ENCODE measurements at places on chromosomes 2 and 18.

- DNase-seq = peak; percentile 51
Observed at GRCh38 chr18:35577045-35577848, 4.3 kb upstream of the GALNT1 start.

DNA sequence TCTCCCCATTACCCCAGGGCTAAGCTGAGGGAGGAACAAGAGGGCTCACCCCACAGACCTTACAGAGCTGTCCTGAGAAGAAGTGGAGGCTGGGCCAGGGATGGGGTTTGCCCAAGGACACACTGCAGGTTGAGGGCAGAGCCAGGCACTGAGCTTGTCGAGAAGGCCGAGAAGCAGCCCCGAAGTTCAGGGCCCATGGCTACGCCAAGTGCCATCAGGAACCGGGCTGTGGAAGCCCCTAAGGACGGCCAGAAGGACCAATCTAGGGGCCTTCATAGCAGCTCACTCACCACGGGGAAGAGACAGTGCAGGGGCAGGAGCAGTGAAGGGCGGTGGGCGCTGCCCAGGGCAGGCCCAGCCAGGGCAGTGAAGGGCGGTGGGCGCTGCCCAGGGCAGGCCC lies 18.6 kb upstream of the AGXT start:
- DNase-seq = no peak

- no peak for DNase-seq
Observed at GRCh38 chr2:109352056-109352897, 223.3 kb downstream of the SH3RF3 start.

DNA sequence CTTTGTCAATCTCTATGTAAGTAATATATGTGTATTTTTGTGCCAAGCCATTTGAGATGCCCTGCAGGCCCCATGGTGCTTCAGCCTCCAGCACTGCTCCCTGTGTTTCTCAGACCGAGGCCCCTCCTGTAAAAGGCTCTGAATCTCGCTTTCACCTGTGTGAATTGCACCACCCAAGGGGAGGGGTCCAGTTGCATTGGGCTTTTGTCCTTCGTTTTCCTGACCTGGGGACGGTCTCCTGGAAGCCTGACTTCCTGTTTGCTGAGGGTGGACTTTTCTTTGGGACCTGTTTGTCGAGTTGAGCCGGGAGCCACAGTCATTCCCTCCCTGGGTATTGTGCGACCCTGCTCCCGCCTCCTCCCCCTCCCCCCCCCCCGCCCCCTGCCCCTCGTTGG lies 48.9 kb downstream of the AGAP1 start:
- DNase-seq = no peak

DNA sequence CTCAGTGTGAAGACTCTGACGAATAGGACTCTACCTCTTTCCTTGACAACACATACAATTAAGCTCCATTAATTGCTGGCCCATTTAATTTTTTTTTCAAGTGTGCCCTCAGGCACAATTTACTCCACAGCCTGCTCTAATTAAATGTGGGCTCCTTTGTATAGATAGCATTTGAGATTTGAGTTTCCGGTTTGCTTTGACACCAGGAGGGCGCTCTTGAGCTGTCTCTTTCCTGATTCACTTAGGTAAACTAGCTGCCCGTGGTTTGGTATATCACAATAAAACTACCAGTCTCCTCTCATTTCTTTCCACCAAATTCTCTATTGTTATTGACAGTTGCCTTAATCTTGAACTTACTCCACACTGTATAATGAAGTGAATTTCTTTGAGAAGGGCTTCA lies 666.0 kb downstream of the DSC3 start:
- DNase-seq = no peak

GRCh38 chr2:110101280-110101844 lies 14.3 kb downstream of the MALL start:
- DNase-seq = no peak

DNA sequence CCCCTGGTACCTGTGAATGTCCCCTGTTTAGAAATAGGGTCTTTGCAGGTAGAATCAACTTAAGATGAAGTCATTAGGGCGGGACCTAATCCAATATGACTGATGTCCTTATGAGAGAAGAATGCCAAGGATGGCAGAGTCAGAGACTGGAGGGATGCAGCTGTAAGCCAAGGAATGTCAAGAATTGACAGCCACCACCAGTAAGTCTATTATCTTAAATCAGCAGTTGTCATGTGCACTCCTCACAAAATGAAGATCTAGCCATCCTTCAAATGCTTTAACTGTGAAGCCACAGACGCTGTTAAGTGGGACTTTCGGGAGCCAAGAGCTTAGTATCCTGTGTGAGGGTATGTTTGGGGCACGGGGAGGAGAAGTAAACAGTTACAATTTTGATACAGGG lies 83.2 kb downstream of the ITGA4 start:
- no peak for DNase-seq

GRCh38 chr2:120036145-120036544 lies 23.3 kb downstream of the EPB41L5 start:
- DNase-seq = no peak

- DNase-seq = no peak
Observed at GRCh38 chr2:112024231-112024630, 30.8 kb upstream of the TMEM87B start.

DNA sequence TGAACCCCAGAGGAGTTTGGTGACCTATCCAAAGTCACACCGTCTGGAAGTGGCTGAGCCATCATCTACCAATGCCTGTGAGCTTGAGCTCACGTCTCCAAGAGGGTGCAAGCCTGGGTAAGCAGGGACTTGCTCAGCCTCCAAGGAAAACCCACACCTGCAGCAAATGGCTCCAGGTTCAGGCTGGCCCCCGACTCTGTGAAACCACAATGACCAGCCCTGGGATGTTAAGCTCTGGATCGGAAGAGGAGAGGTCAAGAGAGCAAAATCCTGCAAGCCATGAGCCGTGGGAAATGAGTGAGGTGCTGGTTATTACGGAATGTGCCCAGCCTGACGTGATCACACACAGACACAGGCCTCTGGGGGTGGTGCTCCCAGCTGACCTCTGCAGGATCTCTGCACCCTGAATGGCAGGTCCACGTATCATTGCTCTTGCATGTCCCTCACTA lies 94.1 kb upstream of the OTOS start:
- no peak for DNase-seq

Measured in GM13976 (cell line).